Neural progenitor cell (in vitro differentiated cells): ENCODE measurements at places on chromosomes 3 and 15.

GRCh38 chr3:153666991-153667740 lies 454.0 kb upstream of the ARHGEF26 start:
- DNase-seq, result no peak
- H3K27me3 ChIP-seq, result no peaks in the 10 kb centered on the region
- no peaks in the 10 kb centered on the region for H3K4me1 ChIP-seq
- H3K4me3 ChIP-seq, result no peak overlapping the region
- H3K36me3 ChIP-seq, result no peaks in the 10 kb centered on the region

- H3K4me3 ChIP-seq, result no peak overlapping the region
- DNase-seq, result no peak
- H3K27me3 ChIP-seq, result no peaks in the 10 kb centered on the region
- H3K27ac ChIP-seq, result no peak overlapping the region
- no peaks in the 10 kb centered on the region for H3K36me3 ChIP-seq
Observed at GRCh38 chr3:144593881-144594280, 622.3 kb downstream of the DIPK2A start.

- H3K36me3 ChIP-seq, result no peaks in the 10 kb centered on the region
- H3K4me1 ChIP-seq, result no peaks in the 10 kb centered on the region
- H3K4me3 ChIP-seq, result no peak overlapping the region
- H3K27me3 ChIP-seq, result no peaks in the 10 kb centered on the region
Observed at GRCh38 chr15:25241241-25241801, 197.5 kb downstream of the UBE3A start.

GRCh38 chr15:39543651-39544050 lies 37.2 kb upstream of the THBS1 start:
- DNase-seq, result peak; percentile 36
- H3K4me1 ChIP-seq, result no peaks in the 10 kb centered on the region
- H3K36me3 ChIP-seq, result no peaks in the 10 kb centered on the region
- no peak overlapping the region for H3K27ac ChIP-seq
- no peak overlapping the region for H3K4me3 ChIP-seq
- no peaks in the 10 kb centered on the region for H3K27me3 ChIP-seq

- no peaks in the 10 kb centered on the region for H3K36me3 ChIP-seq
- H3K27ac ChIP-seq, result no peak overlapping the region
- no peaks in the 10 kb centered on the region for H3K4me1 ChIP-seq
- no peak overlapping the region for H3K4me3 ChIP-seq
- H3K27me3 ChIP-seq, result no peaks in the 10 kb centered on the region
- DNase-seq, result no peak
Observed at GRCh38 chr3:151407928-151408327, 23.4 kb upstream of the P2RY12 start.
